ENCODE measurements at places on chromosomes 11 and 22.

DNA sequence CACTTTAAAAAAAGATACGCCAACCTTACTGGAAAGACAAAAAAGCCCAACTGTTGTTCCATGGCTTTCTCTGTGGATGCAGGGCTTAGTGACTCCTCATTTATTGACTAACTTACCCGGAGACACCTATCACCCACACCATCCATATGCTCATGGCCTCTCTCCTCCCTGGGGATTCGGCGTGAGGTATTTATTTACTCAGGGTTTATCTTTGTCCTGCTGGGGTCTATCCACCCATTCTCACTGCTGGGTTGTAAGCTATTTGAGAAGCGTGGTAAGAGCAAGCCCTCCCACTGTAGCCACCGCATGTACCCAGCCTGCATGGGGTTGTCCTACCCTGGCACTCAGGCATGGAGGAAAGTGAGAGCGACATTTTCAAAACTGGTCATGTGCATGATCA is 93.6 kb downstream of the NELL1 start:
- DNase-seq, result no peak

DNA sequence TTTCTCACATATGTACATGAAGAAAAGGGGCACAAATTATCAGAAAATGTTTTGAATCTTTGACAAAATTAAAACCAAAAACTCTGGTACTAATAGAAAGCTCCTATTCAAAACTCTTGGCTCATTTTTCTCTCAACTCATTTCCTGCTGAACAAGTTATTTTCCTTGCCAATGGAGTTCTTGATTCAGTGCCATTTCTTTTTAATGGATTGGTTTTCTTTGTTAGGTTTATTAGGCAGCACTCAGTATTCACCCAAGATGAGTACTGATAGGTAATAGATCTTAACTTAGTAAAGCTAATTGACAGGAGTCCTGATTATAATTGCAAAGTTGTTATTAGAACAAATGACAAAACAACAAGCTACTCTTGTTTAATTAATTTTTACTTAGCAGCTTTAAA is 279.4 kb upstream of the PDGFD start:
- no peak for DNase-seq

DNA sequence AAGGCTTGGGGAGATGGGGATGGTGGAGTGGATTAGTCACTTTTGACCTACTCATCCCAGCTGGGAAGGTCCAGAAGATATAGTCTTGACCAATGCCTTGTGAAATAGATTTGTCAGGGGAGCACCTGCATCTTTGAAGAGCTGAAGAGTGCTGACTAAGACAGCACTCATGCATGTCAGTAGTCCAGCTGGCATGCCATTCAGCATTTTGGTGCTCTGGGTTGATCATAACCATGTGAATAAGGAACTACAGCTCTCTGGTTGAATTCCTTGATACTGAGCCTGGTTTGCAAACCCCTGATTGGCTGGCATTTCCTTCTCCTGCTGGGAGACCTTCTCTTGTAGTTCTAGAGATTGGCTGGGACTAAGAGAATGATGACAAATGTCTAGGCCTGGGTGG is 106.8 kb upstream of the ALX4 start:
- DNase-seq, result no peak

- no peak for DNase-seq
Measured at GRCh38 chr11:64871492-64871891, 6.9 kb downstream of the EHD1 start.

DNA sequence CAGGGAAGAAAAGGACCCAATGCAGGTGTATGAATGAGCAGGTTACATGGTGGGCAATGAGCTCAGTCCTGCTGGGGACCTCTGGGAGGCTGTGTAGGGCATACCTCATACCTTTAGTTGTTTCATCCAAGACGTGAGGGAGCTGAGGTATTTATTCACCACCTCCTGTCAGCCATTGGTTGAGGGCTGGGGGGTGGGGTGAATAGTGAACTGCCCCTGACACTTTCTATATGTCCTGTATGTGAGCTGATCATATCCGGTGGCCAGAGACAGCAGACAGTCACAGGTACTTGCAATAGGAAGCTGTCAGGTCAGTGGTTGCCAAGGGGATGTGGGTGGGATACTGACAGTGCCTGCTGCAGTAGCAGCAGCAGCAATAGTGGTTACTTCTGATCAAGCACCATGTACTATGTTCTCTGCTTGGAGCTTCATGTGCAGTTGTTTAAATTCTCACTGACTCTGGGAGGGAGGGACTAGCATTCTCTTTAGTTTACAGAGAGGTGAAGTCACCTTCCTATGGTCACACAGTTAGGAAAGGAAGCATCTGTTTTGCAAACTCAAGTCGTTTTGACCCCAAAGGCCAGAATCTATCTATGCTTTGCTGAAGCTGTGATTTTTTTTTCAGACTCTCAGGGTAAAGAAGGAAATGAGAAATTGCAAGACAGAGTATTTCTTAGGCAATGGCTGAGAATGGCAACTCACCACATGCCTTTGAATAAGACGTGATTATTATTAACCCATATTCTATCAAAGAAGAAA is 54.0 kb downstream of the MIAT start:
- DNase-seq, result peak; percentile 16

- DNase-seq, result no peak
Measured at GRCh38 chr11:27847496-27847895, 147.2 kb upstream of the BDNF start.

GRCh38 chr11:6067502-6067901 is 36.9 kb upstream of the OR56A1 start:
- DNase-seq, result no peak

DNA sequence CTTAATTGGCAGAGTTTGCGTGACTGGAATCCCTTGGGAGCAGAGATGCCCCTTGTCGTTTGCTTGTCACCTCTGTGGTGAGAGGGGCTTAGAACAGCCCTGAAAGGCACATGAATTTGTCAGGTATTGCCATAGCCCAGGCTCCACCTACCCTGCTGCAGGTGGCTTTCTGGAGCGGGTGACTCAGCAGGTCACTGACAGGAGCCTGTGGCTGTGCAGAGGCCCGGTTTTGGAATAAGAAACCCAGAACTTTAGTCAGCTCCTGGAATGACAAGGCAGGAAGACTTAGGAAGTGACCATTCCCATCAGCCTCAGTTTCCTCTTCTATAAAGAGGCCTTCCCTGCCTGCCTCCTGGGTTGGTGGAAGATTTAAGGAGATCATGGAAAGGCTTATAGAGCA is 539.7 kb downstream of the INSC start:
- no peak for DNase-seq

DNA sequence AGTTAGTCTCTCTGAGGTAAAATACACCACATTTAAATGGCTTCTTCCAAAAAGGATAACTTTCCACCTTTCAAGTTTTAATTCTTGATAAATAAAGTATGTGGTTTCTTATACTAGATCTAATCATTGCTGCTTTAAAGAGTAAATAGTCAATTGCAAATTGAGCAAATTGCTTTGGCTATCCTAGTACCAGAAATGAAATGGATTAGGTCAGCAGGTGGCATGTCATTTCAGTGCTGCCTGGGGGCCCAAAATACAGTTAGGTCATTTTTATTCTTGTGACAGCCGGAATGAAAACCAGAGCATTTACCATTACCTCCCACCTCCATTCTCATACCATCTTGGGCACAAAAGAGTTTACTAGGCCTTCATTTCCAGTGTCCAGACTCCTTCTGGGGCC is 70.2 kb downstream of the PHF21A start:
- DNase-seq, result no peak

- DNase-seq, result peak; percentile 37
Measured at GRCh38 chr11:102733232-102733875, 8.6 kb upstream of the MMP8 start.

DNA sequence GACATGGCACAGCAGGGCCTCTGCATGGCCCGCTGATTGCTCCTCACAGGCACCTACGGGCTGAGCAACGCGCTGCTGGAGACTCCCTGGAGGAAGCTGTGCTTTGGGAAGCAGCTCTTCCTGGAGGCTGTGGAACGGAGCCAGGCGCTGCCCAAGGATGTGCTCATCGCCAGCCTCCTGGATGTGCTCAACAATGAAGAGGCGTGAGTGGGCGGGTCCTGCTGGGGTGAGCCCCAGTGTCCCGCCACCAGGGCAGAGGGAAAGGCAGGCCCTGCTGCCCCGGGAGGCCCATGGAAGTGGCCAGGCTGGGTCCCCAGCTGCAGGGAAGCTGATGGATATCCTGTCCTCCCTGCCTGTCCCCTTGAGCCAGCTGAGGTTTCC is 18.6 kb upstream of the DGCR8 start:
- DNase-seq, result no peak

GRCh38 chr11:78350646-78351165 is 66.9 kb downstream of the GAB2 start:
- peak; percentile 57 for DNase-seq

DNA sequence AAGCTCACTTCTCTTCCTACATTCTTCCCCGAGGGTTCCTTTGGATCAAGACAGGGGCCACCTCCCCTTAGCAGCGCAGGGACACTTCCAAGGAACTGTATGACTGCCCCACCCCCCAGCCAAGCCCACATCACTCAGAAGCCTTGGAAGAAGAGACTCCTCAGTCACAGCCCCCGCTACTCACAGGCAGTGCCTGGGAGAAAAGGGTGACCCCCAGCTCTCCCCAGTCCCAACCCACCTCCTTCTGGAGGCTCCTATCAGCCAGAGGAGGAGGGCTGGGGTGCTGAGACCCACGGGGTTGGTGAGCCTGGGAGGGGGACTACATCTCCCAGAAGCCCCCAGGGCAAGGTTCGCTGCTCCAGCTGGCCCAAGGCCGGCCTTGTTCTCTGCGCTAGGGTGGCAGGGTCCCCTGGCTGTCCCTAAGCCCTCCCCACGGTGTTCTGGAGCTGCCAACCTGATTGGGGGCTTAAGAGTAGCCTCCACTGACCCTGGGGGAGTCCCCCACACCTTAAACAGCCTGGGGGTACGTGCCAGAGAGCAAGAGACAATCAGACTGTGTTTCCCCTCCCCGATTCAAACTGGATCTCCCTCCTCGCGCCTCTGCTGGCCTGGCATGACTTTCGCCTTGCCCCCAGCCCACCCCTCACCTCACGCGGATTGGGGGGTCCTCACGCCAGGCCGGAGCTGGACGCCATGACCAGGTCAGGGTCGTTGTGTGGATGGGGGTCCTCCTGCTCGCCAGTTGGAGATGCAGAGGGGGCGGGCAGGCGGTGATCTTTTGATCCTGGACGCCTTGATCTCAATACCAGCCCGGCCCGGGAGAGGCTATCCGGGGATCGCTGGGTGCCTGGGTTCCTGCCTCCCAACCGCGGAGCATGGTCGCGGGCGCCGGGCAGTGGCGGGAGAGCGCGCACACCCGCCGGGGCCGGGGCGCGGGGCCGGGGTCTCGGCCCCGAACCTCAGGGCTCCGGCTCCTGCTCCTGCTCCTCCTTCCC is 838 bp downstream of the BCL9L start:
- peak; percentile 68 for DNase-seq

DNA sequence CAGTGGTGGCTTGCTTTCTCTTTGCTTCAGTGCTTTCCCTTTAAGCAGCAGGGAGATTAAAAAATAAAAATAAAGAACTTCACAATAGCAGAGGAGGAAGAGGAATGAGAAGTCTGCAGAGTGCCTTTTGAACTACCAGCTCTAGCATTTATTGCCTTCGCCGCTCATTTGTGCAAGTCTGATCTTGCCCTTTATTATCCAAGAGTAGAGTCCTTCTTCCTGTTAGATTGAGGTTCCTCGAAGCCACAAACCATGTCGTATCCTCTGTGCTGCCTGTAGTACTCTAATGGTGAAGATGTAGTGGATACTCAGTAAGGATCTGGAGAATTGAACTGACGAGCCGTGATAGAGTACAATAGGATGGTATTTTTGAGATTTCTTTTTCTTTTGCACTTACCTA is 101.2 kb upstream of the RAG2 start:
- DNase-seq, result no peak

DNA sequence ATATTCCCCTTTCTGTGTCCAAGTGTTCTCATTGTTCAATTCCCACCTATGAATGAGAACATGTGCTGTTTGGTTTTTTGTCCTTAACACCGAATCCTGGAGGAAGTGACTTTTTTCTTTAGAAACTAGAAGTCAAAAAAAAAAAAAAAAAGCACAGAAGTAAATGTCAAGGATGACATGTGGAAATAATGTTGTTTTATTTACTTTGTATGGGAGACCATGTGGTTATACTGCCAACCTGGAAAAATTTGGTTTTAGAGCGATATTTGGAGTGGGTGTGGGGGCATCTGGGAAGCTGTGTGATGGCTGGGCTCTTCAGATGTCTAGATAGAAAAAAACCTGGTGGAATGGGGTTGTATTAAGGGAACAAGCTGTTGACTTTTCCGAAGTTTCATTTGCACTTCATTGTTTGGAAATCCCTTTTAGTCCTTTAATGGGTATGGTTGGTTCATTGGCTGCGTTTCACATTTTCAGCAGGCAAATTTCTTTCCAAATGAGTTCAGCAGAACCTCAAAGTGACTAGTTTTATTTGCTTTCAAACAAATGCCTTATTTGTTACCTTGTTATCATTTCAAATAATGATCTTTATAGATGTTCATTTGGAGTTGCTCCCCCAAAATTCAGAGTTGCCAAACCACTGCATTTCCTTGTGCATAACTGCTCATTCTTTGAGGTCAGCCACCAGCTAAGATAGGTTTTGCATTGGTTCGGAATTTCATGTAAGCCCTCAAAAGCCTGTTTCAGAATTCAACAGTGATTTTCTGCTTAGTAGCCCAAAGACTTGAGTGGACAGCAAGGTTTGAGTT is 508.2 kb downstream of the METTL15 start:
- DNase-seq, result no peak
